ENCODE measurements at places on chromosomes 5 and 9.
A peak's percentile ranks its signal among the peaks of the same experiment; 100 is the strongest.

- no peak for DNase-seq
Measured at GRCh38 chr9:74415995-74416394, 81.1 kb upstream of the RORB start.

DNA sequence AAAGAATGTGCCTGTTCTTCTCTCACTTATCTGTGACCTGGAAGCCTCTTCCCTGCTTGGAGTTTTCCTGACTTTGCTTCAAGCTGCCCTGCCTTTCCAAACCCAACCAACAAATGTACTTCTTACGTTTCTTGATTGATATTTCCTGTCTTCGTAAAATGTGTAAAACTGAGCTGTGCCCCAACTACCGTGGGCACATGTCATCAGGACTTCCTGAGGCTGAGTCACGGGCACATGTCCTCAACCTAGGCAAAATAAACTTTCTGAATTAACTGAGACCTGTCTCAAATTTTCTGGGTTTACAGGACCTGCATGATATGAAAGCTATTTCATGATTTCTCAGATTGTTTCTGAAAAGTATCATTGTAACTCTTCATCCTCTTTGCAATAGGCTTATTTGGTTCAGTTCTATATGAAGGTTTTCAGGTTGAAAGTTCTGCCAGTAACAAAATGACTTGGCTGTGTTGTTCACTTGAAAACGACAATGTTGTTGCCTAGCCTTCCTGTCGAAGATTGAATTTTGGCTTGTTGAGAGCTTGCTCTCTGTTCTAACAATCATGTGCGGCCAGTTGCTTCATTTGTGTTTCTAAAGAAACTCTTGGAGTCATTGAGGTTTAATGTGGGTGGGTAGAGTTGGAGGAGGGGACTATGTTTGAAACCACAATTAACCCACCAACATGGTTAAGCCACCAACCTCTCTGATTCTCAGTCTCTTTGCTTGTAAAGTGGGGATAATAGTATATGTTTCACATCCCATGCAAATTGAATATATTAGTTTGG, 145.6 kb downstream of the FBXL7 start:
- no peak for DNase-seq

DNA sequence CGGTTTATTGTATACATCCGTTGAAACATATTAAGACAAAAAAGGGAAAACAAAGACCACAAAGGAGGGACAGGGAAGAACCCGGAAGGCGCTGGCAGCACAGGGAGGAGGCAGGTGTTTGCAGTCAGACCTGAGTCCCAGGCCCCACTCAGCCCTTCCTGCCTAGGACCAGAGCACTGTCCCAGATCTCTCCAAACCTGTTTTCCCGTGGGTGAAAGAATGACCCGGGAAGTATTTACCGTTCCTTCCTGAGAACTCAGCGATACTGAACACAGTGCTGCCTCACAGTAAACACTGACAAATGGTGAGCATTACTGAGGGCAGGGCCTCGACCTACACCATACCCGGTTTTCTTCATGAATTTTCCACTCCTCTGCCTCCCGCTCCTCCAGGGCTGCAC, 1.2 kb downstream of the ABO start:
- no peak for DNase-seq

DNA sequence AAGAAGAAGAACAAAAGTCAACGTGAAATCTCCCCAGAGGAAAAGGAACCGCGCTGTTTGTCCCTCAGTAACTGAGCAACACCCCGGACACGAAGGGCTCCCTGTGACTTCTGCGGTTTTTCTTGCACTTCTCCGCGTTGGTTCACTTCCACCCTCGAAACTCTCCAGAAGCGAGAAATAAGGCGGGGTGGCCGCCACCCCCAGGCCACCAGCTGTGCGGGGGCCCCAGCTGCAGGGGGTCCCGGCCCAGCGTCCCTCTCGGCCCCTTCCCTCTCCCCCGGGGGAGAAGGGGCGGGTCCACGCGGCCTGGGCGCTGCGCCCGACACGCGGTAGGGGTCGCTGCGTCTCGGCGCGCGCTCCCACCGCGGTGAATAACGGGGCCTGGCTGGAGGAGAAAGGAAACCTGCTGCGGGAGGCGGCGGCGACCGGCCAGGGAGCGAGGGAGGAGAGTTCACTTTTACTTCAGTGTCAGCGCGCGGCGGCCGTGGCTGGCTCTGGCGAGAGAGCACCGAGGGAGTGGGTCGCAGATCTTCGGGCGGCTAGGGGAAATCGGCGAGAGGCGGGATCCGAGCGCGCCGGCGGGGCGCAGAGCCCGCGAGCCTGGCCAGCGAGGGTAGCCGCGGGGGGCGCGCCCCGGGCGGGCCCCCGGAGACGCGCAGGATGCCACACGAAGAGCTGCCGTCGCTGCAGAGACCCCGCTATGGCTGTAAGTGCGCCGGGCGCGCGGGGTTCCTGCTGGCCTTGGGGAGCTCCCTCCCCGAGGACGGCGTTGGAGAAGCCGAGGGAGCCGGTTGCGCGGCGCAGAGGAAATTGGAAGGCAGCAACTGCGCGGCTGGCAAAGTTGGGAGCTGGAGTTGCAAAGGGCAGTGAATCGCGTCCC, at the start of gene IQGAP2:
IQGAP2 (plus strand) TSS at position 400 of the 880 bp plus-strand sequence; CDS start at position 661, 261 bp downstream.
- peak; percentile 87 for DNase-seq

DNA sequence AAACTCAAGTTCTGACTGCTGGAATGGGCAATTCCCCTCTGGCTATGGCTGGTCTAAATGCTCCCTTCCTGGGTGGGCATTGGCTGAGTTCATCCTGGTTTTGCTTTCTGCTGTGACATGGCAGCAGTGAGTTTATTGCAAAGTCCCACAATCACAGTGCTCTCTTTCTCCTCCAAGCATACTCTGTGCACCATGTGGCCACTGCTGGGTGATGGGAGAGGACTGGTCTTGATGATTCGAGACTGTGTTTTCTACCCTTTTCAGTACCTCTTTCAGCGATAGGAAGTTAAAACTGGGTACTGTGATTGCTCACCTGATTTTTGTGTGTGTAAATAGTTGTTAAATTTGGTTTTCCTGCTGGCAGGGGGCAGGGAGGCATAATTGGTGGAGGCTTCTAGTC, 49.7 kb downstream of the FER start:
- no peak for DNase-seq

GRCh38 chr5:178590924-178591423, 781 bp upstream of the COL23A1 start:
- no peak for DNase-seq

DNA sequence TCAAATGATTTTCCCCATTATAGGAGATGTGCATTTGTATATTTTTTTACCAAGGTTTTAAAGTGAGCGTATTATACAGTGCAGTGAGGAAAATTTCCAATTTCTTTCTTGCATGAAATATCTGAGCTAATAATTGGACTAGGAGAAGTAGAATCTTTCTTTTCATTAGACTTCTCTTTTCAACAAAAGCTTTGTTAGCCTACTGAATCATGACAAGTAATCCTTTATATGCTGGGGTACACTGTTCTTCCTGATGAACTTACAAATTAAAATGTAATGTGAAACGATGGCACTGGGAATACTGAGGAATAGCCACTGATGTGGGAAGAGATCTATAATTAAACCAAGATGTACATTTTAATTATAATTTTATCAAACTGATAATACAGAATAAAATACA, 829.6 kb downstream of the PTPRD start:
- DNase-seq = no peak

DNA sequence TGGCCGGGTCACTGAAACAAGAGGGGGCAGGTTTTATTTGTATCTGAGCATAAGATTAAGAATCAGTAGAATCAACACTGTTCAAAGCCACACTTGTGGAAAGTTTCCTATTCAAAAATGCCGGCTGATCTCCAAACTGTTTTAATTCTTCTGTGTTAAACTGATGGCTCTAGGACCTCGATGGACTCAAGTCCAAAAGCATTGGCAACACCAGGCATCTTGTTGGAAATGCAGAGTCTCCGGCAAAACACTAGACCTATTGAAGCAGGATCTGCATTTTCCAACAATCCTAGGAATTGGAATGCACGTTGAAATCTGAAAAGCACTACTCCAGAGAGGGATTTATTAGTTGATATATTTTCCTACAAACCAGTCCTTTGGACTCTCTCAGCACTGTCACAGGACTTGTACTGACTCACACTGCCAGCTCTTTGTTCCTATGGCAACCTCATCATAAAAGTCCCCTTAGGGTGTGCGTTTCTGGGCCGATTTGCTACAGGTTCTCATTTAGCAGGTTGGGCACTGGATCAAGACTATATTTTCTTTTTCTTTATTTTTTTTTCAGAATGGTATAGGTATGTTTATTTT, 48.1 kb upstream of the PCA3 start:
- no peak for DNase-seq

GRCh38 chr9:98062161-98062560, 5.6 kb downstream of the NANS start:
- DNase-seq = no peak

- DNase-seq = no peak
Measured at GRCh38 chr9:2486988-2487387, 134.6 kb upstream of the VLDLR start.

- DNase-seq = no peak
Measured at GRCh38 chr9:127979333-127980059, 1.3 kb downstream of the EEIG1 start.

GRCh38 chr9:132982458-132982857, 4.0 kb downstream of the GFI1B start:
- no peak for DNase-seq

DNA sequence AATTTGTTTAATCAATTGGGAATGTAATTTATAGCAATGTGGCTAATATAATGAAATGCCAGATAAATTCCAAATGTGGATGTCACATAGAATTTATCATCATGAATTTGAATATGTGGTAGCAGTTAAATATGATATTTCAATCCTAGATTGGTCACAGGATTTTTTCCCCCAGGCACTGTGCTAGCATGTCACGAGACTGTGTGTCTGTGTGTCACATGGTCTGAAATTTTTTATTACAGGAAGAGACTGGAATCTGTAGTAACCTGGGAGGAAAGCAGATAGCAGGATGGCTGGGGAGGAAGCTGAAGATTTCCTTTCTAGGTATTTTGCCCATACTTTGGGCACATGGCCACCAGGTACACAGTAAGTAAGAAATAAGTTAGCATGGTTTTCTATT, 35.4 kb upstream of the MSH3 start:
- no peak for DNase-seq

DNA sequence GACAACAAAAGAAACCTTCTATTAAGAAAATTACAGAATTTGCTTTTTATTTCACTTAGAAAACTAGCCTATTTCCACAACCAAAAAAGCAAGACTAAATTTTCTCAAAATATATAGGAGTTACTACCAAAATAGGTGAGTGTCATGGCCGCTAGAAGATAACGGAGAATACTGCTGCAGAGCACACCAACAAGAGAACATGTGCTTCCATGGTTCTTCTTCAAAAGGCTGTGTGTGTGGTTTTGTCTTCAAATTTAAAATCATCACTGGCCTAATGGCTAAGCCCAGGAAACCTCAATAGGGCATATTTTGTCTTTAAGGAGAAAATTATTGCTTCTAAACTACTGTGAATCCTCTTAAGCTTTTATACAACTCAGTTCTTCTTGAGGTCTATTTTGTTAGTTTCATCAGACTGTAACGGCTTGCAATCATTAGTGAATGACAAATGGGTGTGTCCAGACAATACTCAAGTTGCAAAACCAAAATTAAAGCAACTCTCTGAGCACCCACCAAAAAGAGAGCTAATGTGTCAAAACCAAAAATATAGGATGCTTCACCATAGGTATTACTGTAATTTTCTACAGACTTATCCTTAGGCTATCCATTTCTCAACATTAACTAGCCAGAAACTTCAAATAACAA, 3.3 kb downstream of the SETX start:
- DNase-seq = no peak

- DNase-seq = no peak
Measured at GRCh38 chr9:15221746-15222145, 85.3 kb downstream of the TTC39B start.

- DNase-seq = no peak
Measured at GRCh38 chr9:122376796-122377195, 6.0 kb downstream of the PTGS1 start.

- DNase-seq = no peak
Measured at GRCh38 chr5:80958616-80959015, 1.5 kb upstream of the RASGRF2 start.

GRCh38 chr9:136771907-136772415, 7.6 kb upstream of the LCN15 start:
- no peak for DNase-seq

GRCh38 chr5:40401284-40402006, 278.3 kb upstream of the PTGER4 start:
- DNase-seq = no peak

DNA sequence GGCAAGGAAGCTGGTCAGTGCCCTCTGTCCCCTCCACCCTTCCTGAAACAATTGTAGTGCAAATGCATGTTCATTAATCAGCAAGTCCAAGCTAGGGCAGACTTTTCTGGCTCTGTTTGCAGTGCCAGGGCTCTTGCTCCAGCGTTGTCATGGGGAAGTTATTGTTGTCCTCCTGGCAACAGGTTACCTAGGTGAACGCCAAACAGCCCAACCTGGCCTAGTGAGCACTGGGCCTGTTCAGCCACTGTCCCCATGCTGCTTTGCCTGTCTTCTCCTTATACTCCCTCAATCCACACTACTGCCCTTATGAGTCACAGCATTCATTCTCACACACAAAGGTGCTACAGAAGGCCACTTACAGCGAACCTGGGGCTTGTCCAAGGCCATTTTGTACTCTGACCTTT, 34.5 kb upstream of the GLIS3 start:
- peak; percentile 42 for DNase-seq

GRCh38 chr9:84499969-84500582, 159.5 kb upstream of the SLC28A3 start:
- no peak for DNase-seq

GRCh38 chr5:32027717-32028458, 146.2 kb downstream of the GOLPH3 start:
- DNase-seq = peak; percentile 37

- no peak for DNase-seq
Measured at GRCh38 chr5:132479111-132479951, 11.2 kb downstream of the IRF1 start.

- DNase-seq = no peak
Measured at GRCh38 chr9:36762958-36763357, 190.3 kb downstream of the MELK start.

DNA sequence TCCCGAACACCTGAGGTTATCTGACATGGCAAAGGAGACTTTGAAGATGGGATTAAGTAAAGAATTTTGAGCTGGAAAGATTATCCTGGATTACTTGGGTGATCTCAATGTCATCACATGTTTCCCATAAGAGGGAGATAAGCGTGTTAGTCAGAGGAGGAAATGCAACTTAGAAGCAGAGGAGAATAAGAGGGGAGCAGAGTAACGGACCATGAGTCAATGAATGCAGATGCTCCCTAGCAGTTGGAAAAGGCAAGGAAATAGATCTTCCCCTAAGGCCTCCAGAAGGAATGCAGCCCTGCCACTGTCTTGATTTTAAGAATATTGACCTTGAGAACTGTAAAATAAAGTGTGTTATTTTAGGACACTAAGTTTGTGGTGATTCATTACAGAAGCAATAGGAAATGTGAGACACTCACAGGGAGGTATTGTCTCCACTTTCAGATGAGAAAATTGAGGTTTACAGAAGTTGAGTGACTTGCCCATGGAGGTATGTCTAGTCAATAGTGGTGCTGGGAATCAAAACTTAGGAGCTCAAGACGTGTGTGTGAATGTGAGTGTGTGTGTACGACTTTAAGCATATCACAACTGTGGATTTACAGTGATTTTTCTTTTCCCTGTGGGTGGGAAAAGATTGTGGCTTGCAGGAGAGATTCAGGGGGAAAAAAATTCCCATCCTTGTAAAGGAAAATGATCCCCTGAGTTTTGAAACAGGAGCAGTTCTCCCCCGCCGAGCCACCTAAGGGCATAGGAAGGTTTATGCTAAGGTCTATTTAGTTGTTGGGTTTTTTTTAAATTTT, 125.3 kb downstream of the TRIM32 start:
- DNase-seq = no peak

- no peak for DNase-seq
Measured at GRCh38 chr9:97808415-97808814, 44.6 kb upstream of the FOXE1 start.

GRCh38 chr9:117084221-117084620, 330.6 kb downstream of the ASTN2 start:
- DNase-seq = no peak
